CMK (cell line): ENCODE measurements at places on chromosomes 4 and X.

DNA sequence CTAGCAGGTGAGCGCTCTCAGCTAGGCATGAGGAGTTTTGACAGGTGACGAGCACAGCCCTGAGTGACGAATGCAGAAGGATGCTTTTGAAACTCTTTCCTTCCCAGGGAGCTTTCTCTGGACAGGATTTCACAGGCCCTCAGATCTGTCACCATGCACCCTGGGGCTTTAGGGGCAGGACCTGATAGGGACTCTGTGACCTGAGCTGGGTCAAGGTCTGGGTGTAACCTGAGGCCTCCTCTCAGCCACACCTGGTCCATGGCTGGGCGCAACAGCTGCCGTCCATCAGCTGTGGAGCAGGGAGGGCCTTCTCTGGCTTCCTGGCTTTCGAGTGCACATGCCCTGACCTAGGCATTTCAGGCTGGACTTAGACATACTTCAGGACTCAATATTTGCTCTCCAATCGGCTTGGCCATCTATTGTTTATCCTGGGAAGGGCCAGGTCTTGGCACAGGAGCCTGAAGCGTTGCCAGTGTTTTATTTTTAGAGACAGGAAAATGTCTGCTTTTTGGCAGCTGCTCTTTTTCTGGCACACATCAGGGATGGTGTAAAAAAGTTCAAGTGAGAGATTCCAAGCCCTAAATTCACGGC, 56.4 kb downstream of the C4orf51 start:
- DNase-seq: no peak

- DNase-seq: peak; percentile 39
Observed at GRCh38 chr4:95572304-95572991, 23.7 kb upstream of the UNC5C start.

DNA sequence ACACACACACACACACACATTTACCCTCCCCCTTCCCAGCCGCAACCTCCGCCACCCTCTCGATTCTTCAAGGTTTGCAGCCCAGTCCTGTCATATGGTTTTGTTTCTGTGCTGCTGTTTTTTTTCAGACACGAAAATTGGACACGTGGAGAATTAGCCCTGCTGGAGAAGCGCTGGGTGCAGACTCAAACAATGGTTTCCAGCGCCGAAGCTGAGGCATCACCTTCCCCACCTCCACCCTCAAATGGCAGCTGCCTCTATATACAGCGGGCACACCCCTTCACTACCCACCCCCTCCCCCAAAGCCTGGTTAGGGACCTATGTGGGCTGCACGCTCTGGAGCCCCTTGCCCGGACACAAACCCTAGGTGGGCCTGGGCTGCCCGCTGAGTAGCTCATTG, 87.9 kb downstream of the BCOR start:
- DNase-seq: no peak

DNA sequence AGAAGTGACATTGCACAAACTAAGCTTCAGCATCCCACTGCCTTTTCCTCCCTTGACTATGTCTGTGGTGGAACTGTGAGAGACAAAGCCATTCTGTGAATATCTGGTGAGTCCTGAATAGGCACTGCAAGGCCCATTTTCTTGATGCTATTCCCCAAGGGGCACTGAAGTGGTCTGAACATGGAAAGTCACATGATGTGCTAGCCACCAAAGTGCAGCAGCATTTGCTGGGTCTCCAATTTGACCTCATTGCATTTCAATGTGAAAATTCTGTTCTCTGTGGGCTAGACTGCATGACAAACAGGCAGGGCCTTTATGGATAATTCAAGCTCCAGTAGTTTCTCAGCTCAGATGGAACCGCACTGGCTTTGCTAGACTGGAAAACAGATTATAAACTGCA, 627.4 kb upstream of the BOD1L1 start:
- DNase-seq: no peak

- no peak for DNase-seq
Observed at GRCh38 chr4:7985891-7986441, 46.3 kb upstream of the AFAP1 start.

DNA sequence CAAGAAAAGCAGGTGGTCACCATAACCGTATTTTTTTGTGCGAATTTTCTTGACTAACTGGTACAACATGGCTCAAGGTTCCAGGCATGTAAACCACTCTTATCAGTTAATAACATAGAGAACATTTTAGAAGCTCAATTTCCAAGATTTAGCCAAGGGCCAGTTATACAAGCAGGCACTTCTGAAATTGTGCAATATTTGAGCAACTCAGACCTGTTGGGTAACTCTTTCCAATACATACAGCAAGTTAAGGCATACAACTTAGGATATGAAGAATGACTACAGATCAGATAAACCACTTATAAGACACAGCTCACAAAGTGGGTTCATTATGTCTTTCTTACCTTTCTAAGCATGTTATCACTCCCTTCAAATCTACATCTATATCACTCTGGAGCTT, 43.9 kb downstream of the ZNF280C start:
- DNase-seq: no peak

DNA sequence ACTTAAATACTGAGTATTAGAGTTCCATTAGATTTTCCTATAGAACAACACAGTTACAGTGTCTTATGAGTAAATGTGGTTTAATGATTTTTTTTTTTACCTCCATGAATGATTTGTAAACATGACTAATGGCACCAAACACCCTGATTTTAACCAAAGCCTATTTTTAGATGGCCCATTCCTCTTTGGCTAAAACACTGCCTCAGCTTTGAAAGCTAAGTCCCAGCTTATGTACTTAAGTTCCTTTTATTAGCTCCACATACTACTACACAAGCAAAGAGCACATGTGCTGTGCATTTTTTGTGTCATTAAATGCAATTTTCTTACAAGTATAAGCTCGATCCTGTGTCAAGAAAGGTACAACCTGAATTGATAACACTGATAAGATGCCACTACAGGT, 575.6 kb upstream of the PITX2 start:
- no peak for DNase-seq

GRCh38 chr4:8269535-8270417, at the start of gene HTRA3:
TSS of gene HTRA3 (plus strand) at chr4:8269754. CDS start at chr4:8269969, 215 bp downstream.
- no peak for DNase-seq

GRCh38 chr4:40523581-40523980, 106.1 kb downstream of the RBM47 start:
- no peak for DNase-seq

- no peak for DNase-seq
Observed at GRCh38 chr4:22385611-22386011, 130.3 kb downstream of the ADGRA3 start.

DNA sequence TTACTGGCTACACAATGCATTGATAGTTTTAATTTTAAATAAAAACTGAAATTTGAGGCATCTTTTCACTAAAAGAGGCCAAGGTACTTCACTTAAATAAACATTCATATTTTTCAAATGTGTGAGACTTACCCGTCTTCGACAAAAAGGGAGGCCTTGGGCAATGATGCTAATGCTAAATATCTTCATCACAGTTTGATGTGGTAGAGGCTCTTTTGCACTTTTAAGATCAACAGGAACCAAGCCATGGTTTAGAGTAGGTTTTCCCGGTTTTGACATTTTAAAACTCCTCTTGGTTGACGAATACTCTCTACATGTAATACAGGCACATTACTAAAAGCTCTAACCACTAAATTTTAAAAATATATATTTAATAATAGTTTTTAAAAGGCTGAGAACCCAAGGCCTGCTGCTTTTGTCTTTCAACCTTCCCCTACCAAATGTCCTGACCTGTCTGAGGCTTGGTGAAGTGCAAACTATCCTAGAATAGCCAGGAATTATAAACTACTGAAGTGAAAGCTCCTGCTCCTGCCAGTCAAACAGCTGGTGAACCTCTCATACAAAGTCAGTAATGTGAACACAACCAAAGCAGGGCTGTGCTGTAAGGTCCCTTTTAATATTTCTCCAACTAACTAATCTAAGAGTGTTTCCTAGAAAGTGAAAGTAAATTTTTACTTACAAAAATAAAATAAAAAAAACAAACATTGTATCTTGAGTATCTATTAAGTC, 153.7 kb downstream of the FBXW7 start:
- DNase-seq: no peak

- DNase-seq: no peak
Observed at GRCh38 chr4:168304744-168305459, 13.7 kb downstream of the DDX60 start.

DNA sequence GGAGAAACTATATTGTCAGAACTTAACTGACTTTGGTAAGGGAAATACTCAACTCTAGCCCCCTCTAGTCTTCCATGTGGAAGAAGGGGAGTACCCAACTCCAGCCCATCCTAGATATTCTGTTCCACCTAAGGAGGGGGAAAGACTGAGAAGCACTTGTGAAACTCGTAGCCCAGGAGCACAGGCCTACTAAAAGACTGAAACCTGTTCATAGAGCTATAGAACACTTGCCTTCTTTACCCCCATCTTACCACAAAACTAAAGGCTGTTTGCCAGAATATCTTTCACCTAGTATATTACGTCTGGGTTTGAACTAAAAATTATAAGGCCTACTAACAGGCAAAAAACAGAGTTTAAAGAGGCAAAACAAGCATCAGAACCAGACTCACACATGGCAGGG, 15.5 kb downstream of the CLDN22 start:
- DNase-seq: no peak

- DNase-seq: no peak
Observed at GRCh38 chrX:68878977-68879645, 50.3 kb downstream of the EFNB1 start.

- no peak for DNase-seq
Observed at GRCh38 chr4:158397781-158398180, 123.9 kb upstream of the RXFP1 start.

DNA sequence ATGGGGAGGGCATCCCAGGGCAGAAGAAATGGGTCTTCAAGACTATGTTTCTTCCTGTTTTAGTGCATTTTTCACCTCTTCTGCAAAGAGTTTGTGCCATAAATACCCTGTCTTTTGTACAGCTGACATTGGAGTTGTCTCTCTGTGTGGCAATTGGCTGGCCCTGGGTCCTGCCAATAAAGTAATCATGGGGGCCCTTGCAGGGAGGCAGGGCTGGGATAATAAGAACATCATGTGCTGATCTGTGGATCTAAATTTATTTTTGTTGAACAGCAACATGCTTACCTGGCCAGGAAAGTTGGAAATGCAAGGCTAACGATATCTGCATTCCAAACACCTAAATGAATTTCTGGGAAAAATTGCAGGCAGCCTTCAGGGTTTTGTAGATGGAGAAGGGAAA, 174.6 kb upstream of the GATB start:
- no peak for DNase-seq

- DNase-seq: no peak
Observed at GRCh38 chr4:2177443-2178093, 64.4 kb downstream of the HAUS3 start.

DNA sequence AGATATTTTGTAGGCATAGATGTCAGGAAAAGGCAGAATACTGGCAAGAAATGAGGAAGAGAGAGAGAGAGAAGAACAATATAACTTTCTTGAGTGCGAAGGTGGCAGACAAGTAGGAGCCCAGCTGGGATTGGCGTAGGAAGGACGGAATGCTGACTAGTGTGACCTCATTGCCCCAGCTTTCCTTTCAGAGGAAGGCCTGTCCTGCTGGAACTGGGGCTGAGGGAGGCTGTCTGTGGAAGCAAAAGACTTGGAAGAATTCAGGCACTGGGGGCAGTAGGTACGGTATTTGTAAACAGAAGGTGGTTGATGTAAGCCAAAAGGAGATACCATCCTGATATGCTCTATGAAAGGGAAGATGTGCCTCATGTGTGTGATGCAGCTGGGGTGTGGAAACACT, 818.4 kb downstream of the ADGRL3 start:
- no peak for DNase-seq

DNA sequence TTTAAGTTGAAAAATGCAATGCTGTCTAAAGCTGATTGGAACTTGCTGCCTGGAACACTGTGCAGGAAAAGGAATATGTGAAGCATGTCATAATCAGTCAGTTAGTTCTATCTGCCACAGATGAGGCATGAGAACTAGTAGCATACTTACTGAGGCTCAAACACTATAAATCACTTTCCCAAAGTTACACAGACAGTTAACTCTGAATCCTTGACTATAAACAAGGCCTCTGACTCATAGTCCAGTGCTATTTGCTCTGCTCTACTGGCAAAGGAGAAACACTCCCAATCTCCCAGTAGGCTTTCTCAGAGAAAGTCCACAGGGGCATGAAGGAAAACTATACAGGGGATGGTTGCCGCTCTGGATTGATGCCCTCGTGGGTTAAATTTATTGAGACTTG, 2078.4 kb upstream of the TENM3 start:
- no peak for DNase-seq

DNA sequence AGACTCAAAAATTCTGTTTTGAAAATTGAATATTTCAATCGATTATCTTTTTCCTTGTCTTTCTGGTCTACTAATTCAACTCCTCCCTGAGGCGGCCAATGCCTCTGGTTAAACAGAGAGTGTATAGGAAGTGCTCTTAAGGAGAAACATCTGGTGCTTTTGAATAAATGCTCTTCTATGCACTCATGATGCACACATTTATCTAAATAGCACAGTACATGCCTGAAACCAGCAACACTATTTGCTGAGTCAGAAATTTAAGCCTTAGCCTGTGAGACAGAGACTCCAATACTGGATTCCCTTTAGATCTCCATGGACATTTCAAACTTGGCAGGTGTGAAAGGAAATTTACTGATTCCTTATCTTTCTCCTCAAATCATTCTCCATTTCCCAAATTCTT, 118.6 kb downstream of the SLIT2 start:
- no peak for DNase-seq

DNA sequence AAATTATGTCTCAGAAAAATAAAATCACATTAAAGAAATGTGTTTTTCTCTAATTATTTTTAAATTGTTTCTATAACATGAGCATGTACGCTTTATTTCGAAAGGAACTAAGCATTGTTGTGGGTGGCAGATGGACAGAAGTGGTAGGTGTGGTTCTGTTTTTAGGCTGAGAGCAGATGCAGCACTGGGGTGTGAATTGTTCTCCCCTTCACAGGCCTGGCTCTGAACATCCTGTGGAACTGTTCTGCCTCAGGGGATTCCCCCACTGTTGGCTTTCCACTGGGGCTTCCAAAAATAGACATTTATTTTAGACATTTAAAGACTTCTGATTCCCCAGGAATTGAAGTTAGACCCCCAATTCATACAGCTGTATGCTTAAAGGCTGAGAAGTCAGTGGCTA, 41.9 kb upstream of the PDHA2 start:
- no peak for DNase-seq

DNA sequence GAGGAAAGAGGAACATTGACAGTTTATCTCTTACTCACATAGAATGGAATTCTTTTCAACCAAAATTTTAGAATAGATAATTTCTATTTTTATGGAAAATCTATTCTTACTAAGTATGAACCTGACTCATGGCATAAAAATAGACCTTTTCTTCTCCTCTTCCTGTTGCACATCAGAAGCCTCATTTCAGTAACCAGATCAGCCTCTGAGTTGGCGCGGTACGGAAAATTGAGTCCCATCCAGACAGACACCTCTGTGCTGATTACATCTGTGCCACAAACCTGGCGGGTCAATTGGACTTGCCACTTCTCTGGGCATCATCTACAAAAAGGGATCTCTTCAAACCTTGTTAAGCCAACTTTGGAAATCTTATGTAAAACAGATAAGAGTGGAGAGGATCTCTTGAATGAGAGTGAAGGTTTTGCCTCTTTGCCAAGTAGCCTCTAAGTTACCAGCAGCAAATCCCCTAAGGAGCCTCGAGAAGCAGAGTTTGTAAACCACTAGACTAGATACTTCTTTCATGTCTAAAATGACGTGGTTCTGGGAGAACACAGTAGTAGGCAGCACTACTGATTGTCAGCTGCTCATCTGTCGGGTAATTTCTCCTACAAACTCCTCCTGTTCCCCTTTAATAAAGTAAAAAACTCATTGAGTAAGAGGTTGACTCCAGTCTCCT, 37.4 kb downstream of the TENM3 start:
- no peak for DNase-seq

- DNase-seq: no peak
Observed at GRCh38 chr4:126633306-126633705, 999.5 kb upstream of the INTU start.
